Coronary artery (tissue), 2 donors: ENCODE measurements at places on chromosomes 6 and 20.

GRCh38 chr6:29667158-29667557 lies 10.3 kb downstream of the MOG start:
- DNase-seq: no peak

DNA sequence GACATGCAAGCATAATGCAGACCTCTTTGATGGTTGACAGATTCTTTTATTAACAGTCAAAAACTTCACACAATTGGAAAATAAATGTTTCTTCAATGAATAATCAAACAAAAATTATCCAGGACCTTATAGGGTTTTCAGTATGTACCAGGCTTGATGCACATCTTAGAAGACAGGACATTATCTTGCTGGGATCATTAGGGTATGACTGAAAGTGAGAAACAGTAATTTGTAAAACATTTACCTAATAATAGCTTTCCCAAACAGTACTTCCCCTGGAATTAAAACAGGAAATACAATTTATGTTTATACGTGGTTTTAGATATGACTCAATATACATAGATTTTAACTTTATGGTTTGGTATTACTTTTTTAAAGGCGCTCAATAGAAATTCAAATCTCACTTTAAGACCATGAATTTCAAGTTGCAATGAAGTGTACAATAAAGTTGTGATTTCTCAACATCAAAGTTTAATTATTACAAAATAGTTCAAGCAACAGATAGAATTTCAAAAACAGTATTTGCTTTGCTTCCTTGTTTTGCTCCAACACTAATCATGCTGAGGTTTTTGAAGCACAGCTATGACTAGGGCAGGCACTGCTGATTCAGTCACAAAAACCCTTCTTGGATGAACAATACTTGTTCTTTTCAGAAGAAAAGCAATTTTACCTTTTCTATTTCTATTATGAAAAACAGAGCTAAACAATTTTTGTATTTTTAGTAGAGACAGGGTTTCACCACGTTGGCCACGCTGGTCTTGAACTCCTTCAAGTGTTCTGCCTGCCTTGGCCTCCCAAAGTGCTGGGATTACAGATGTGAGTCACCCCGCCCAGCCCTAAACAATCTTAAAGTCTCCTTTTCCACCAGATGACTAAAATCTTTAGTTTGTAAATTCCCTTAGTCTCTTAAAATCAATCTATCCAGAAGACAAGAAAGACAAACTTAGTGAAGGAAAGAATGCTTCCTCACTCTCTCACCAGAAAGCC lies 13.7 kb downstream of the SOD2 start:
- DNase-seq: no peak

- DNase-seq: no peak
Observed at GRCh38 chr6:83055366-83055964, 10.2 kb downstream of the UBE3D start.

DNA sequence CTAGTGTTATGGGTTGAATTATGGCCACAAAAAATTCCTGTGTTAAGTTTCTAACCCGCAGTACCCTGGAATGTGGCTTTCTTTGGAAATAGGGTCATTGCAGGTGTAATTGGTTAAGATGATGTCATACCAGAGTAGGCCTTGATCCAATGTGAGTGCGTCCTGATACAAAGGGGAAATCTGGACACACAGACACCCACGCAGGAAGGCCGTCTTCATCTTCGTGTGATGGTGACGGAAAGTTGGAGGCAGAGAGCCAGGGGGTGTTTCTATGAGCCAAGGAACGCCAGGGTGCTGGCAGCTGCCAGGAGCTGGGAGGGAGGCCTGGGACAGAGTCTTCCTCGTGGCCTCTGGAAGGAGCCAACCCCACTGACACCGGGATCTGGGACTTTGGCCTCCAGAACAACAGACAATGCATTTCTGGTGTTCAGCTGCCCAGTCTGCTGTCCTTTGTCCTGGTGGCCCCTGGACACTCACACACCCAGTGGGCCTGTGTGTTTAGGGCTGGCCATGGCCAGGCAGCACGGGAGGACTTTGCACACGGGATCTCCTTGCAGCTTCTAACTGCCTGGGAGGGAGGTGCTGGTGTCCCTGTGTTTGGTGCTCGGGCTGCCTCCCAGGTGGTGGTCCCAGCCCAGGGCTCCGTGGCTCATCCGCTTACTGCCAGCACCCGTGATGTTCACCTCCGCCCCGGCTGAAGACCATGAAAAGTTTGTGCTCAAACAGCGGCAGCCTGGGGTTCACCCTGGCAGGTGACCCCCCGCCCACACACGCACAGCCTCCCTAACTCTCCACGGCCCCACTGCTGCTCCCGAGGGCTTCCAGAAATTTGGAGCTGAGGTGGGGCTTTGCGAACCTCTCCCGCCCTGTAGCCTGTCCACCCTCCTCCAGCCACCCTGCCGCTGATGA lies 53.4 kb upstream of the GATA5 start:
- no peak for DNase-seq

- no peak for DNase-seq
Observed at GRCh38 chr6:30939473-30939872, 1.3 kb upstream of the MUCL3 start.

DNA sequence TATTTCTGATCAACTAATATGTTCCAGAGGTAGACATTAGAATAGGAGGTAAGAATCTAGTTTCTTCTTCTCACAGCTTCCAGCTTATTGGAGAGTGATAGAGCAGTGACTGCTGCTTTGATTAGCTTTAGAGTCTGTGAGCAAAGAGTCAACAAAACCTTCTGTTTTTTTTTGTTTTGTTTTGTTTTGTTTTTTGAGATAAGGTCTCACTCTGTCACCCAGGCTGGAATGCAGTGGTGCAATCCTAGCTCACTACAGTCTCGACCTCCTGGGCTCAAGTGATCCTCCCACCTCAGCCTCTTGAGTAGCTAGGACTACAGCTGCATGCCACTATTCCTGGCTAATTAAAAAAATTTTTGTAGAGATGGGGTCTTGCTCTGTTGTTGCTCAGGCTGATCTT lies 39.3 kb downstream of the TSBP1 start:
- DNase-seq: no peak

GRCh38 chr6:157194643-157195042 lies 128.7 kb downstream of the TMEM242 start:
- DNase-seq: no peak

DNA sequence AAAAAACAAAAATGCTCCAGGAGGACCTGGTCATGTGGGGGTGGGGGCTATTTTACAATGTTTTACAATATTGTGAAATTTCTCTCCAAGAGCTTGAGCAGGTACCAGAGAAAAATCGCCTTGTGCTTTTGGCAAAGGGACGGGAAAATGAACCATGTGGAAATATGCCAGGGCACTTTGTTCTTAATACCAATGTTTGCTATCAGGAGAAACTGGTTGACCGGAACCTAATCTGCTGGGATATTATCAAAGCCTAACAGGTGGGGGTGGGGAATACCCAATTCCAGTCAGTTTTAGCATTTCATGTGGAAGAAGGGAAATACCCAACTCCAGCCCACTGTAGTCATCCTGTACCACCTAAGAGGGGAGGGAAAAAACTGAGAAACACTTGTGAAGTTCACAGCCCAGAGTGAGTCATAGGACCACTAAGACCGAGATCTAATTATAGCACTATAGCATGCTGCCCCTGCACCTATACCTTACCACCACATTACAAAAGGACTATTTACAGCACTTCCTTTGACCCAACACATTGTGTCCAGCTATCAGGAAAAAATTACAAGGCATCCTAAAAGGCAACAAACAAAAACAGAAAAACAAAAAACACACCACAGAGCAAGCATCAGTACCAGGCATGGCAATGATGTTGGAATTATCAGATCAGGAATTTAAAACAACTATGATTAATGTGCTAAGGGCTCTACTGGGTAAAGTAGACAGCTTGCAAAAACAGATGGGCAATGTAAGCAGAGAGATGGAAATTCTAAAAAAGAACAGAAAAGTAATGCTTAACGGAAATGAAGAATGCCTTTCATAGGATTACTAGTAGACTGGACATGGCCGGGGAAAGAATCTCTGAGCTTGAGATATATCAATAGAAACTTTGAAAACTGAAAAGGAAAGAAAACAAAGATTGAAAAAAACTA lies 84.1 kb upstream of the POPDC3 start:
- no peak for DNase-seq

GRCh38 chr20:58512808-58513552 lies 2.2 kb downstream of the APCDD1L start:
- no peak for DNase-seq

DNA sequence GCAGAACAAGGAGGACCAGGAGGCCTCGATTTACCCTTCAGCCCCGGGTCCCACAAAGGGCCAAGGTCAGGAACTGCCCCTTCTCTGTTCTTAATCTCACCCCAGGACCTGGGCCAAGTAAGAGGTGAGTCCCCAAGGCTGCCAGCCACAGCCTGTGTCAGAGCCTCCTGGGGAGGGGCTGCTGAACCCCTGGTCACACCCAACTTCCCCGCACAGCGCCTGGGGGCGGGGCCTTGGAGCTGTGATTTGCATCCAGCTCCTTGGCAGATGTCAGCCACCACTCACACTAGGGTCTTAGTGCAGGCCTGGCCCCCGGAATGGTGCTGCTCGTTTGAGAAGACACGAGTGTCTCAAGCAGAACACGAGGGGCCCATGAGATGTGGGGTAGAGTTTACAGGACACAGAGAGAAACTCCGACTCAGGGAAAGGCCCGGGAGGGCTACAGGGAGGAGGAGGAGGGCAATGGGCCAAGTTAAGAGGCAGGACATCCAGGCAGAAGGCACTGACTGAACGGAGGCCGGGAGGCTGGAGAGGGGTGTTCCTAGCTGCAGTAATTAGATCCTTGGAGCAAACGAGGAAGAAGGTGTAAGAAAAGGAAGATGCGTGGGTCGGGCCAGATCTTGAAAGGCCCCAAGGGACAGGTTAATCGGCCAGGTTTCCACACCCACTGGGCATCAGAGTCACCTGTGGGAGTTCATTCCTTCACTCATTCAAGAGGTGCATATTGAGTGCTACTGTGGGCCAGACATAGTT lies 26.9 kb downstream of the ZBP1 start:
- DNase-seq: no peak

- no peak for DNase-seq
Observed at GRCh38 chr6:127950566-127951145, 49.8 kb upstream of the THEMIS start.

DNA sequence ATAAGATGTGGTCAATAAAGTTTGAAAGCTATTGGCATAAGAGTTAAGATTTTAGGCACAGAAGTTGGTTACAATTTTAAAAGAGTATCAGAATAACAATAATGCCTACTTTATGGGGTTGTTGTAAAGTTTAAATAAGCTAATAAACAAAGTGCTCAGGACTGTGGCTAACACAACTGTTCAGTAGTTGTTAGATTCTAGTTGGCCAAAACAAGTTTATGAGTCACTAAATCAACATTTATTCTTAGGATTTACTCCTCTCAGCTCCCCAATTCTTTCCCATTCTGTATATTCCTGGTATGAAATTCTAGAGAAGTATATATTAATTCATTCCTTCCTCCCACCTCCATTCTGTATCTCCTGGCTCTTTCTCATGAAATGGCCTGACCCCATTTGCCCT lies 14.5 kb downstream of the RMND1 start:
- DNase-seq: no peak

DNA sequence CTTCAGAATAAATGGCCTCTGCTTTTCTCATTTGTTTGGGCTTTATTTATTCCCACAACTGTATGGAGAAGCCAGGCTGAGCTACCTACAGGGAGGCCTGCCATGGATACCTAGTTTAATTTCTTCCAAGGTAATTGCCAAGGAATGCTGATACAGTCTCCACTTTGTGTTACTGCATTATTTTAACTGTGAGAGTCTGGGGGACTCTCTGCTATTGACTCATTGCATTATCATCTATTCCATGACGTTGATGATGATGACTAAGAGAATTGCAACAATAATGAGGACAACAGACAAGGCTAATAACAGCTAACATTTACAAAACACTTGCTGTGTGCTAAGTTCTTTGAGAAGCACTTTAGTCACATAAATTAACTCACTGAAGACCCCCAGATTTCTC lies 88.3 kb upstream of the COL21A1 start:
- DNase-seq: no peak

DNA sequence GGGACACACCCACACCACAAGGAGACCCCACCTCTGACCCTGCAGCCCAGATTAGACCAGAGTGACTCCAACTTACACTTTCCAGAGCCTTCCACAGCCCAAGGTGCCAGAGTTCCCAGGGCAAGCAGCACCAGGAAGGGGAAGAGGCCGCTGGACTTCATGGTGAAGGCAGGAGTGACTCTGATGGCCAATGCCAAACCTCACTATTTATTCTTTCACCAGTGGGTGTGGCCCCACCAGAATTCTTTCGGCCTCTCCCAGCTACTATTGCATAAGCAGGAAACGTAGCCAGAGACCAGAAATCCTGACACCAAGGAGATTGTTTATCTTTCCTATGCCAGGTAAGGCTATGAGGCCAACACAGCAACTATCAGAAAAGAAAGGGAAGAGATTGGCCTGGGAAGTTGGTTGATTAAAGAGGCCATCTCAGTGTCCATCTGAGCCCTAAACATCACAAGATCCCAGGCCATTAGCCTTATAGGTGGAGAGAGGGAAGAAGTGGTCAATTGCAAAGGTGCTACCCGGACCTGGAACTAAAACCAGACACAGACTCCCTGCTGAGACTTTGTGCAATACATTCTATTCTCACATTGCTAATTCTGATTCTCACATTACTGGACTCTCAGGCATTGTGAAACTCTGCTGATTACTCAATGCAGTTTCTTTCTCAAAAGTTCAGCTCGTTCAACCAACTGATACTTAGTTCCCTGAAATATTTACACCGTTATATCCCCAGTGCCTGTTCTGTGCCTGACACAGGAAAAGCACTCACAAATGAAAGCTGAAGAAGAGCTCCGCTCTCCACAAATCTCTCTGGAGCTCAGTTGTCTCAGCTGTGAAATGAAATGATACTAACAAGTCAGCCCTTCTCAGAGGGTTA lies at the start of gene SLPI:
TSS of gene SLPI (minus strand) at position 182 of the 880 bp plus-strand sequence. CDS start at position 161, 21 bp downstream.
- no peak for DNase-seq

GRCh38 chr6:41199552-41200246 lies 1.2 kb downstream of the TREML2 start:
- DNase-seq: no peak

DNA sequence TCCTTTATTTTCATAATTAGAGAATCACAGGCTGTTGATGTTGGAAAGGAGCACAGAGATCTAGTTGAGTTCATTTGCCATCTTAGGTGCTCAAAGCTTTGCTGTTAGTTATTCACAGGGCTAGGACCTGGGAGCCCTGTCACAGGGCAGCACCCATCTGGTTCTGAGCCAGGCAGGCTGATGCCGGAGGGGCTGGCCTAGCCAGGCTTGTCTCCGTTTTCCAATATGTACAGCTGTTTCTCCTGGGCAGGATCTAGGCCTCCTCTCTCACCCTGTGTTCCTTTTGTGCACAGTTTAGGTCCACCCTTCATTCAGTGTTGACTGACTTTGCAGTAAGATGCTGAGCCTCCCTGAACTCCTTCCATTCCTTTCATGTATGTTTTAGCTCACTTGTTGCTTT lies 33.4 kb downstream of the LRRC1 start:
- DNase-seq: no peak

DNA sequence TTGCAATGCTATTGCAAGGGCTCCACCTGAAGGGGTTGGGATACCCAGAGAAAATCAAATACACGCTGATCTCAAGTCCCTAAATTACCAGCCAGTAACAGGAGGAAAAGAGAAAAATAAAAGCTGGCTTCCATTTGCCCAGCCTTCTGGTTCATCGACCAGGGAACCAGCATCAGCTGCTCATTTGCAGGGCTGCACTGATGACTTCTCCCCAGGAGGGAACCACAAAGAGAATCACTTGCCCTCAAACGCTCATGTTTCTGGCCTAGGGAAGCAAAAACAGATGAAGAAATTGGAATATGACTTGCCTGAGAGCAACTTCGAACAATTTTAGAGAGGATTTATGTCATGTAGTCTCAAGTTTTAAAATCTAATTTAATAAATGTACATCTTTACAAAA lies 119.7 kb downstream of the SH3BGRL2 start:
- no peak for DNase-seq
